ENCODE measurements at places on chromosomes 1 and 21. TPM values are rescaled to one million over a fixed set of nuclear protein-coding genes. Genes with fewer than 3 reads are reported as not detected.

Gene FLG2
- 0.05 TPM for total RNA-seq

Gene ADCY10
- 0.09 TPM for total RNA-seq

Gene ANKRD34A
- total RNA-seq = 0.19 TPM

Gene DNAJC6
- 1.2 TPM for total RNA-seq

Gene ADAMTSL4
- 0.80 TPM for total RNA-seq

Gene ETV3L
- total RNA-seq = 0.14 TPM

DNA sequence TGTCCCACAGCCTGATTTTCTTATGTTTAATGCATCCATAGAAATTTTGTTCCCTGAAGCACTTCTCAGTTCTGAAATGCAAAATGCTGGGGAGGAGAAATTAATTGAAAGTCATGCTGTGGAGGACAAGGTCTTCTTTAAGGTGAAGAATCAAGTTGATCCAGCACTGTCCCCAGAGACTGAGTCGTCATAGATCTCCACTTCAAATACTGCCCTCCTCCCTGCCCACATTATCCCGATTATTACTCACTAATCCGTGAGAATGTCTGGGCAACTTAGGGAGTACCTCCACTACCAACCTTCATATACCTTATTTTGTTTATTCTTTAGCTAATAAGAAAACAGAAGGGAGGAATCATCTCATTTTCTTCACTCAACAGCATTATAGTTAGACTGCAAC is 70.0 kb upstream of the FMN2 start:
- DNase-seq = no peak
- no peaks in the 10 kb centered on the region for H3K36me3 ChIP-seq
- no peaks in the 10 kb centered on the region for H3K27me3 ChIP-seq
- H3K4me3 ChIP-seq = no peak overlapping the region

- H3K27me3 ChIP-seq = peaks cover 3% of the 10 kb centered on the region
- no peak overlapping the region for H3K4me3 ChIP-seq
- DNase-seq = no peak
- H3K4me1 ChIP-seq = no peaks in the 10 kb centered on the region
- H3K36me3 ChIP-seq = no peaks in the 10 kb centered on the region
Observed at GRCh38 chr1:212920896-212921295, 29.4 kb upstream of the VASH2 start.

GRCh38 chr1:152801333-152801732 is 4.8 kb downstream of the LCE1D start:
- no peak for DNase-seq
- no peak overlapping the region for H3K27ac ChIP-seq
- H3K27me3 ChIP-seq = no peaks in the 10 kb centered on the region
- no peaks in the 10 kb centered on the region for H3K36me3 ChIP-seq

DNA sequence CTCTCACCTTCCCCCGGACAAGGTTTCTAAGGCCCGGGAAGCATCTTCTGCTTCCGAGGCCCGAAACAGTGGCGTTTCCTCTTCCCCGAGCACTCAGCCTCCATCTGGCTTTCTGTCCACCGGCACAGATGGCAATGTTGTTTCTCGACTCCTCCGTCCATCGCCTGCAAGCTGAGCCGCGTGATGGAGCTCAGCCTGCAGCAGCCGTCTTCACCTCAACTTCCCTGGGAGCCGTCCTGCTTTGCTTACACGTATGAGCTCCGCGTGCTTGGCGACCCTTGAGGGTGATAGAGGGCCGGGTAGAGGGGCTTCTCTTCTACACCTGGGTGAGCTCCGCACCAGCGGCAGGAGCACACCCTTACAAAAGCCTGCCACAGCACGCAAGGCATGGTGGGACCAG is 80.4 kb downstream of the AJAP1 start:
- no peaks in the 10 kb centered on the region for H3K27me3 ChIP-seq
- DNase-seq = no peak
- H3K4me3 ChIP-seq = no peak overlapping the region
- no peak overlapping the region for H3K27ac ChIP-seq
- H3K4me1 ChIP-seq = no peaks in the 10 kb centered on the region

DNA sequence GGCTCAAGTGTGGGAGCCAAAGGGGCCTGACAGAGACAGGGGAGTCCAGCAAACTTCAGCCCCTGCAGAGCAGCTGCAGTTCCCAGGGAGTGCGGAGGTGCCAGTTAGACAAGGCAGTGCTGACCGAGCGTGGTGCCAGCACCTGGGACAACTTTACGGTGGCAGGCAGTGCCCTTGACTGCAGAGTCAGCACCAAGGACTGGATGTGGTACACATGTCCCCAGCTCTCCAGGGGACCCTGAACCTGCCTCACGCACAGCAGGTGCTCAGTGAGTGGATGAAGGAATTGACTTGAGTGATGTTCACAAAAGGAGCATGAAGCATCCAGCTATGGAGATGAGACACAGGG is 296.5 kb downstream of the SIPA1L2 start:
- H3K27me3 ChIP-seq = peaks cover 36% of the 10 kb centered on the region
- no peak for DNase-seq
- no peaks in the 10 kb centered on the region for H3K36me3 ChIP-seq
- no peak overlapping the region for H3K4me3 ChIP-seq
- H3K27ac ChIP-seq = no peak overlapping the region

DNA sequence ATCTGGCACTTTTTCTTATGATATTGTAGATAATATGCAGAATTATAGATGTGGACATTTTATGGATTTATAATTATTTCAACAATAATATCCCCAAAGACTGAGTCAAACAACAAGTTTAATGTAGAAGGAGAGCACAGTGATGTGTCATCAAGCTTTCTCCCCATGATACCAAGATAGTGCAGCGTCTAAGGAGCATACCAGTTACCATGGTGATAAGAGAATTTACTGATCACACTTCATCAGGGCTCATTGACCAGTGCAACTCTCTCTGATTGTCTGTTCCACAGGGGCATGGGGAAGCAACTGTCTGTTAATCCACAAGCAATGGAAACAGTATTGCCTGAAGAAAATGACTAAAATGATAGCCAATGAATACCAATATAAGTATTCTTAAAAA is 209.6 kb upstream of the DPYD start:
- DNase-seq = no peak
- H3K27me3 ChIP-seq = no peaks in the 10 kb centered on the region

DNA sequence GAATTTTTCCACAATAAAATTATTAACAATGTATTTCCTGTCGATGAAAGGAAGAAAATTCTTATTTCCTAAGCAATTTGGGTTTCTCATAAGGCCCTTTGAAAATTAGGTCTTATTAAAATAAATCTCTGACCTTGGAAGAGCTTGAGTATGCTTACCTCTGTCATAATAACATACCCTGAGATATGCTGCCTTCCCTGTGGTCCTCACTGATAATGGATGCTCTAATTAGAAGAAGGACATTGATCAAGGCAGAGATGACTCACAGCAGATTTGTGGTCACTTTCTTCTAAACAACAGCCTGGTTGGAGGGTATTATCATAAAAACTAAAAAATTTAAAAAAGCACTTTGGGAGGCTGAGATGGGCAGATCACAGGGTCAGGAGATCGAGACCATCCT is 217.8 kb downstream of the GRIK1 start:
- H3K36me3 ChIP-seq = no peaks in the 10 kb centered on the region
- H3K4me3 ChIP-seq = no peak overlapping the region
- no peaks in the 10 kb centered on the region for H3K4me1 ChIP-seq
- H3K27ac ChIP-seq = no peak overlapping the region
- H3K27me3 ChIP-seq = no peaks in the 10 kb centered on the region

GRCh38 chr1:73998348-73998959 is 199.5 kb downstream of the LRRIQ3 start:
- no peaks in the 10 kb centered on the region for H3K36me3 ChIP-seq
- H3K27me3 ChIP-seq = no peaks in the 10 kb centered on the region
- DNase-seq = no peak
- H3K4me1 ChIP-seq = no peaks in the 10 kb centered on the region

DNA sequence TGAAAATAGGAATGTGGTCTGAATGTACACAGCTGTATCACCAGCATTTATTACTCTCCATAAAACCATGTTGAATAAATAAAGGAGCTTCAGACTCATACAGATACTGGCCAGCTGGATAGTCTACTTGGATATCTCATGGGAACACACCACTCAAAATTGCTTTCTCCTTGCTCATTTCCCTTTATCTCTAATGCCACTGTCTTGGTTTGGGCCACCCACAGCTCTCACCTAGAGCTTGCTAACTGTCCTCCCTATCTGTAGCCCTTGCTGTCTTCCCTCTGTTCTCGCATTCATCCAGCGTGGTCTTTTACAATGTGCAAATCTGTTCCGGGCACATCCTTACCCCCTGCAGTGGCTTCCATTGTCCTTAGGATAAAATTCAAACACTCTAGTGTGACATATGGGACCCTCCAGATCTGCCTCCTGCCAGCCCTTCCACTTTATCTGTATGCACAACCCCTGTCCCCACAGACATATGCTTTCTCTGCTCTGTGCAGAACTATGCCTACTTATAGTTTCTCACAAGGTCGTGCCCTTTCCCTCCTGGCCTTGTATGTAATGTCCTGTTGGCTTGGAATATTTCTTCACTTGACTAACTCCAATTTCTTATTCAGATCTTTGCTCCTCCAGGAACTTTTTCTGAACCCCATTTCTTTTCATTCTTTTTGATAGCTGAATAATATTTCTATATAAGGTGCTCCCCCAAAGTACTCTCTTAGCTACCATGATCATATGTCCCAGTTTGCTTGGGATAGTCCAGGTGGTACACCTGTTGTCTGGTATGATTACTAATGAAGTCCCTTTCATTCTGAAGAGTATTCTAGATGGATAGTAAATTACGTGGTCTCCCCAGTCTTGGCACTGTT is 2.9 kb downstream of the FLVCR1 start:
- H3K36me3 ChIP-seq = no peaks in the 10 kb centered on the region
- no peak overlapping the region for H3K27ac ChIP-seq
- H3K4me3 ChIP-seq = no peak overlapping the region
- H3K27me3 ChIP-seq = no peaks in the 10 kb centered on the region
- no peak for DNase-seq

GRCh38 chr1:107963008-107963407 is 2.0 kb downstream of the VAV3 start:
- H3K27me3 ChIP-seq = no peaks in the 10 kb centered on the region
- H3K4me3 ChIP-seq = no peak overlapping the region
- no peak overlapping the region for H3K27ac ChIP-seq
- no peak for DNase-seq
- peaks cover 3% of the 10 kb centered on the region for H3K4me1 ChIP-seq
- no peaks in the 10 kb centered on the region for H3K36me3 ChIP-seq

DNA sequence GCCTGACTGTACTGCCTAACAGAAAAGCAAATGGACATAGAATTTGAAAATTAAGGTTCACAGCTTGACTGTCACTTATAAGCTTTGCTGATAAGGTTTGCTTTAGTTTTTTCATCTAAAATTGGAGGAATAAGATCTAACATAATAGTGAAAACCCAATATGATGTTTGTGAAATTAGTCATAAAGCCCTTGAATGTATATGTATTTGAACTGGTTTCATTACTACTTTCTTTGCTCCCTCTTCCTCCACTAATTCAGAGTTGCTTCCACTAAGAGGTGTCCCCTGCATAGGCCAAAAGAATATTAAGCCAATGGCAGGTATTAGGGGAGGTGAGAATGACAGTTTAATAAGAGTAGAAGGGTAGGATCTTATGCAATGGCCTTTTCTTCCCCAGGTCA is 10.5 kb downstream of the PRPF38A start:
- H3K27me3 ChIP-seq = no peaks in the 10 kb centered on the region
- DNase-seq = no peak
- H3K4me1 ChIP-seq = peaks cover 2% of the 10 kb centered on the region
- no peak overlapping the region for H3K27ac ChIP-seq
- H3K36me3 ChIP-seq = peaks cover 82% of the 10 kb centered on the region

GRCh38 chr21:33375101-33375644 is 28.0 kb upstream of the IFNGR2 start:
- H3K27ac ChIP-seq = no peak overlapping the region
- H3K4me3 ChIP-seq = no peak overlapping the region
- no peaks in the 10 kb centered on the region for H3K36me3 ChIP-seq
- peaks cover 10% of the 10 kb centered on the region for H3K4me1 ChIP-seq

DNA sequence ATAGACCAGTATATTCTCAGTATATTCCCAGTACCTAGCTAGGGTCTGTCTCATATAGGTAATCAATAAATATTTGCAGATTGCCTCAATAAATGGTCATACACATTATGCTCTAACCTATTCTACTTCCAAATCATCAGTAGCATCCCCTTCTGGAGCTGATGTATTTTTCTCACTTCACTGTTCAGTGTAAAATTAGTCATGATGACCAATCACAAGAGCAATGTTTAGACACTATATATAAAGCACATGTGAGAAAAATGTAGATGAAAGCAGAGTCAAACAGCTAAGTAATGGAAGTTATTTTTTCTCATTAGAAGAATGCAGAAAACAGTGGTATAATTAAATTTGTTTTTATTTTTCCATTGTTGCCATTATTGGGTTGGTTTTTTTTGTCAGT is 34.7 kb downstream of the EPRS1 start:
- DNase-seq = no peak
- H3K4me3 ChIP-seq = no peak overlapping the region
- no peaks in the 10 kb centered on the region for H3K4me1 ChIP-seq
- H3K36me3 ChIP-seq = peaks cover 45% of the 10 kb centered on the region
- no peaks in the 10 kb centered on the region for H3K27me3 ChIP-seq
- H3K27ac ChIP-seq = no peak overlapping the region

GRCh38 chr1:97942161-97943123 is 21.6 kb upstream of the DPYD start:
- no peaks in the 10 kb centered on the region for H3K27me3 ChIP-seq
- no peaks in the 10 kb centered on the region for H3K36me3 ChIP-seq
- no peaks in the 10 kb centered on the region for H3K4me1 ChIP-seq
- no peak overlapping the region for H3K27ac ChIP-seq

GRCh38 chr1:226201029-226201593 is 14.6 kb upstream of the ACBD3 start:
- H3K36me3 ChIP-seq = no peaks in the 10 kb centered on the region
- no peak overlapping the region for H3K4me3 ChIP-seq
- H3K27me3 ChIP-seq = no peaks in the 10 kb centered on the region
- DNase-seq = no peak

DNA sequence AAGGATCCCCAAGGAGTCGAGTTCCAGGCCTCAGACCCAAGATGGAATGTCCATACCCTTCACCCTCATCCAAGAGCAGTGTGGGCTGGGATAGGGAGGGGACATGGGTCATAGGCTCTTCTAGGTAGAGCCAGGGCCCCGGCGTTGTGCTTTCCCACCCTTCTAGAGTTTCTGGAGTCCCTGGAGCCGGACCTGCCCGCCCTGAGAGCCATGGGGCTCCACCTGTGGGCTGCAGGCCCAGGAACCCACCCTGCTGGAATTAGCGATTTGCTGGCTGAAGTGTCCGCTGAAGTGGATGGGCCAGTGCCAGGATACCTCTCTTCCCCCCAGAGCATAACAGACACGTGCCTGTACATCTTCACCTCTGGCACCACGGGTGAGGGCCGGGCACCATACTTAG is 1.1 kb downstream of the SLC27A3 start:
- H3K27ac ChIP-seq = no peak overlapping the region
- H3K27me3 ChIP-seq = peaks cover 9% of the 10 kb centered on the region
- no peak for DNase-seq
- H3K36me3 ChIP-seq = peaks cover 22% of the 10 kb centered on the region
- H3K4me3 ChIP-seq = peak overlapping the region; percentile 60
- H3K4me1 ChIP-seq = peaks cover 33% of the 10 kb centered on the region

DNA sequence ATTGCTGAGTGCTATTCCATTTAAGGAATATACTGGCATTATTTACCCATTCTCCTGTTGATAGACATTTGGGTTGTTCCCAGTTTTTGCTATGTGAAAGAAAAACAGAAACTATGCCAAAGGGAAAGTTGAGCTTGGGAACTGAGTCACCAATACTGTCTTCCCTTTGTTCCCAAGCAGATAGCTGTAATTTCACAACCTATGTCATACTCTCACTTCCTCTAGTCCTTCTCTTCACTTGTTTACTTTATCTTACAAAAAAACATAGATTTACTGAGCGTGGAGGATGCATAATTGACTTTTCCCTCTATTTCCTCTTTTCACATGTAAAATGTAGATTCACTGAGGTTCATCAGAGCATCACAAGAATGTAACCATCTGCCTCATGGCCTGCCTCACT is 32.4 kb upstream of the PGBD5 start:
- H3K4me1 ChIP-seq = no peaks in the 10 kb centered on the region
- no peak overlapping the region for H3K4me3 ChIP-seq
- H3K36me3 ChIP-seq = no peaks in the 10 kb centered on the region
- no peak overlapping the region for H3K27ac ChIP-seq
- no peak for DNase-seq
- H3K27me3 ChIP-seq = no peaks in the 10 kb centered on the region

Data from thymus (tissue), 14 donors.